Omental fat pad (tissue), 4 donors: ENCODE measurements at places on chromosomes 7 and 10. TPM values are rescaled to one million over a fixed set of nuclear protein-coding genes. Genes with fewer than 3 reads are reported as not detected.

SLC26A3 gene
- total RNA-seq, result 1.0 TPM

ELN gene
- total RNA-seq, result 104 TPM

LBX1 gene
- not detected for total RNA-seq

CEP55 gene
- 3.2 TPM for total RNA-seq

CPED1 gene
- total RNA-seq, result 44.6 TPM

FOXI2 gene
- not detected for total RNA-seq

HOXA3 gene
- total RNA-seq, result 11.0 TPM

SPDYE3 gene
- not detected for total RNA-seq

CACNB2 gene
- 12.1 TPM for total RNA-seq

ACSM6 gene
- not detected for total RNA-seq

DNA sequence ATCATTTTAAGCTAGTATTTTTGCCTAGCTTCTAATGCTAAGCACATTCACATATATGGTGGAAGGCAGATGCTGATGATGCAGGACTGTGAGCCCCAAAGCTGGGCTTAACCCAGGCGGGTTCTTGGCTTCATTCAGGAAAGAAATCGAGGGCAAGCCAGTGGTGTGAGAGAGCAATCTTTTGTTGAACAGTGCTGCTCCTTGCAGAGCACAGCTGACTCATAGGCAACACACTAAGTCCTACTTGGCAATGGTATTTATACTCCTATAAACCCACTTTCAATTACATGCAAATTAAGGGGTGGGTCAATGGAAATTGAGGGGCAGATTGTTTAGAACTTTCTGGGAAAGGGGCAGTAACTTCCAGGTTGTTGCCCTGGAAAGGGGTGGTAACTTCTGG lies 42.0 kb upstream of the CELF2 start:
- DNase-seq, result no peak

DNA sequence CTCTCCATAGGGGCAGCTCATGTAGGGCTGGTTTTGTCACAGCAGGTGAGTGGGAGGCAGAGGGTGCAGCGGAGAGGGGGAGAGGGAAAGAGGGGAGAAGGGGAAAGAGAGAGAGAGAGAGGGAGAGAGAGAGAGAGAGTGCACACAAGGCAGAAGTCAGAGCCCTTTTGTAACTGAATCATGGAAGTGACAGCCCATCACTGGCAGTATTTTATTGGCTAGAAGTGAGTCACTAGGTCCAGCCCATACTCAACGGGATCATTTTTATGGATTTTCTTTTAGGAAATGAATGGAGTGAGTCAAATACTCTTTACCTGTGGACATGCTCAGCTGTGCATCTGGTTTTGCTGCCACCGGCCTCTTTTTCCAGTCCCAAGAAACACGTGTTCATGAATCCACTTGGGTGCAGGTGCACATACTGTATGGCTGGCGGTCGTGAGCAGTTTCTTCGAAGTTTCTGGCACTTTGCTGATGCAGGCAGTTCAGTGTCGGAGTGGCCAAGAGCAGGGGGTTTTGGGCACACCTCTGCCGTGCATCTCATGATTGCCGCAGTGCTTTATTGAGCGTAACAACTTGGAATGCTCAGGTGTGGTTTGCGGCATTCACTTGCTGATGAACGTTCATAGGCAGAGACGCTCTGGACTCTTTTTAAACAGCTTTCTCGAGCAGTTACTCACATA lies 40.3 kb downstream of the DOCK1 start:
- DNase-seq, result no peak

DNA sequence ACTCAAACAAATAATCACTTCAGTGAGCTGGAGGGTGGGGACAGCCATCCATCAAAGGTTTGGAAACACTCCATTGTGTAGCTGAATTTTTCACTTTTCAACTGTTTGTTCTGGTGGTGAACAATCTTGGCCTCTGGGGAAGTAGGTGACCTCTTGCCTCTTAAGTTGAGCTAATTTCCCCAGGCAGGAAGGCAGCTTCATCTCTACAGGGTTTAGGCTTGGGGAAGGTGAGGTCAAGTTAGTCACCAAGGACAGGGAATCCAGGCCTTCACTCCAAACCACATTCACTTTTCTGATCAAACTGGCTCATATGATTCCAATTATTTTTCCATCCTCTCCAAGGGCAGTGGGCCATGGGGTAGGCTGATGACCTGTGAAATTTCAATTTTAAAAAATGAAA lies 138.3 kb upstream of the HABP2 start:
- DNase-seq, result no peak

DNA sequence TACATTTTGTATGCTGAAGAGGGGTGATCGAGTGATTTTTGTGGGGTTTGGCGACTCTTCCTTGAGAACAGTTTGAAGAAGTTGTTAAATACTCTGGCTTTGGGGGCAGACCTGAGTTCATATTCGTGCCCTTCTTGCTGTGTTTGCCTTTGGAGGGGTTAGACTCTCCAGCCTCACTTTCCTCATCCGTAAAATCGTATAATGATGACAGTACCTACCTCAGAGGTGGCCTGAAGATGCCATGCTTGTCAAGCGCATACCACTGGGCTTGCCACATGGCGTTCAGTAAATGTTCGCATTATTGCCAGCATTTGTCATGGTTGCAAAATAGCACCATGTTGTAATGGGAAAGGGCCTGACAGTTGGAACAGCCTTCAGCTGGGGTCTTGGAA lies 1.3 kb downstream of the STK17A start:
- DNase-seq, result no peak

DNA sequence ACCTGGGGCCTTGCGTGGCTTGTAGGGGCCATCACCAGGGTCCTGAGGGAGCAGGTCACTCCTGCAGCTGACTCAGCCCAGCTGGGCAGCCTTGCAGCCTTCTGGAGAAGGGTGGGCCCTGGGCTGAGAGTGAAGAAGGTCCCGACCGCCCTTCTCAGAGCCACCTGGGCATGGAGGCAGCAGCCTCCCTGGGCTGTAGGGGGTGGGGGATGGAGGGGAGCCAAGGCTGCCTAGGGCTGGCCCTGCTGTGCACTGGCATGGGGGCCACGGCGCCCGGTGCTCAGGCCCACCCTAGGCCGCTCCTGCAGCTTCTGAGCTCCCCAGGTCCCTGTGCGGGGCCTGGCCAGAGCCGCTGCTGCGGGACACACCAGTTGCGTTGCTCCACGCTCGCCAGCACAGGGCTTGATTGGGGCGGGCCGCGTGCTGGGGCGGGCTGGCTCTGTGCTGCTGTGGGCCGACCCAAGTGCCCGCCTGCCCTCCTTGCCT lies 63.6 kb upstream of the NKX6-2 start:
- DNase-seq, result no peak

DNA sequence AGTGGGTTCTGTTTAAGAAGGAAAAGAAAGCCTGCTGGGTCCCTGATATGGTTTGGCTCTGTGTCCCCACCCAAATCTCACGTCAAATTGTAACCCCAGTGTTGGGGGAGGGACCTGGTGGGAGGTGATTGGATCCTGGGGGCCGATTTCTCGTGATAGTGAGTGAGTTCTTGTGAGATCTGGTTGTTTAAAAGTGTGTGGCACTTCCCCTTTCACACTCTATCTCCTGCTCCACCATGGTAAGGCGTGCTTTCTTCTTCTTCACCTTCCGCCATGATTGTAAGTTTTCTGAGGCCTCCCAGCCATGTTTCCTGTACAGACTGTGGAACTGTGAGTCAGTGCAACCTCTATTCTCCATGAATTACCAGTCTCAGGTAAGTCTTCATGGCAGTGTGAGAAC lies 42.6 kb downstream of the INPP5A start:
- DNase-seq, result no peak

- DNase-seq, result no peak
Measured at GRCh38 chr10:70378122-70378521, 4.3 kb downstream of the LRRC20 start.

DNA sequence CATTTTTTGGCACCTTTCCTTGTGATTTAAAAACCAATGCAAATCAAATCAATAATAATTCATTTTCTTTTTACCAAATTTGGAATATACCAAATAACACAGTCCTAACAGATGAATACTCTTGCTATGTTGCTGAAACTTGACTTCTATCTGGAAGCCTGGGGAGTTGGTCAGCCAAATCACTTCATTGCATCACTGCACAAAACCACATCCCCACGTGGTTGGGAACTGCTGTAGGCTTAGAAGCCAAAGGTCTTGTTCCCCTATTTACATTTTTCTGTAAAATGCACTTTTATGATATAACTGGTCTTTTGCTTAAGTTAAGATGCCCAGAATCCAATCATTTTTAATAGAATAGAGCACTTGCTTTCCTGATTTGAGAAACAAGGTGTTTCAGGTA lies 15.2 kb downstream of the GPR85 start:
- DNase-seq, result no peak

GRCh38 chr7:142088022-142088714 lies 23.4 kb upstream of the MGAM2 start:
- no peak for DNase-seq

DNA sequence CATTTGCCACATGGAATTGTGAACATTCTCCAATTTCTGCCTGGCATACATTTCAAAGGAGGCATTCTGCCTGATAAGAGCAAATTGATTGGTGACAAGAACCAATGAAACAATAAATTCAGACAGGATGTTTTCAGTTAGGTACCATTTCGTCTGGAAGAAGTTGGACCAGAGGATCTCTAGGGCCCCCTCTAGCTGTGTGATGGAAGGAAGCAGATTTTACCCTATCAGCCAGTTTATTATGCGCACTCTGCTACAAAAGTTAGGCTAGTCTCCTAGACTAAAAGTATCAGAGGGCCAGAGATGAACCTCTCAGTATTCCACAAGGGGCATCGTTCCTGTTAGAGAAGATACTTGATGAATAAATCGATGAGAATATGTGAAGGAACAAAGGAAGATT lies 118.0 kb downstream of the BUB3 start:
- no peak for DNase-seq

- no peak for DNase-seq
Measured at GRCh38 chr10:85168243-85168642, 839.9 kb downstream of the CCSER2 start.

- DNase-seq, result no peak
Measured at GRCh38 chr10:70596860-70597809, 5.4 kb downstream of the PRF1 start.

- DNase-seq, result no peak
Measured at GRCh38 chr7:159104188-159104920, 40.3 kb downstream of the VIPR2 start.

GRCh38 chr10:132961787-132962622 lies 19.6 kb upstream of the CFAP46 start:
- peak; percentile 60 for DNase-seq
